Thoracic aorta (tissue), 2 donors: ENCODE measurements at places on chromosomes 5 and 9.

GRCh38 chr9:113857875-113858274 lies 18.2 kb upstream of the ZNF618 start:
- no peaks in the 10 kb centered on the region for H3K27me3 ChIP-seq
- no peak overlapping the region for H3K27ac ChIP-seq
- no peak for DNase-seq
- H3K4me3 ChIP-seq, result no peak overlapping the region

GRCh38 chr5:66877843-66878242 lies 281.6 kb downstream of the MAST4 start:
- H3K36me3 ChIP-seq, result no peaks in the 10 kb centered on the region
- no peak overlapping the region for H3K27ac ChIP-seq

- no peak overlapping the region for H3K4me3 ChIP-seq
- no peak overlapping the region for H3K27ac ChIP-seq
- DNase-seq, result no peak
- H3K4me1 ChIP-seq, result no peaks in the 10 kb centered on the region
Measured at GRCh38 chr9:111948951-111949350, 52.3 kb downstream of the UGCG start.

GRCh38 chr9:130977811-130978221 lies 31.2 kb upstream of the LAMC3 start:
- no peaks in the 10 kb centered on the region for H3K4me1 ChIP-seq
- no peak overlapping the region for H3K4me3 ChIP-seq
- no peak overlapping the region for H3K27ac ChIP-seq
- no peaks in the 10 kb centered on the region for H3K36me3 ChIP-seq

DNA sequence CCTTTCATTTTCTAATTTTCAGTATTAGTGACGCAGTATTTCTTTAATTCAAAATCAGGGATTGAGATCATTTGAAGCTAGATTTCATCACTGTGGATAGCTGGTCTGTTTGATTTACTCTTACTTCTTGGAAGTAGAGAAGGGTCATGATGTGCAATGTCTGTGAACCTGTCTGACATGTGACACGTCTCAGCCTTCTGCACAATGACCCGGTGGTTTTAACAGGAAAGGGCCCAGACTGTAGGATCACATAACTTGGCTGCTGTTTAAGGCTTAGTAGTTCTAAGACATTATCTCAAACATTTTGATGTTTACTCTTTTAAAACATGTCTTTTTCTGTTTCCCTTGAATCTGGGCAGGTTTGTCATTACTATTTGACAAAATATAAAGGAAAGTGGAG lies 823.3 kb upstream of the NUDT12 start:
- no peaks in the 10 kb centered on the region for H3K36me3 ChIP-seq
- no peaks in the 10 kb centered on the region for H3K27me3 ChIP-seq
- H3K4me1 ChIP-seq, result no peaks in the 10 kb centered on the region
- H3K4me3 ChIP-seq, result no peak overlapping the region
